SK-MEL-5 (cell line): ENCODE measurements at places on chromosomes 2 and 18.

DNA sequence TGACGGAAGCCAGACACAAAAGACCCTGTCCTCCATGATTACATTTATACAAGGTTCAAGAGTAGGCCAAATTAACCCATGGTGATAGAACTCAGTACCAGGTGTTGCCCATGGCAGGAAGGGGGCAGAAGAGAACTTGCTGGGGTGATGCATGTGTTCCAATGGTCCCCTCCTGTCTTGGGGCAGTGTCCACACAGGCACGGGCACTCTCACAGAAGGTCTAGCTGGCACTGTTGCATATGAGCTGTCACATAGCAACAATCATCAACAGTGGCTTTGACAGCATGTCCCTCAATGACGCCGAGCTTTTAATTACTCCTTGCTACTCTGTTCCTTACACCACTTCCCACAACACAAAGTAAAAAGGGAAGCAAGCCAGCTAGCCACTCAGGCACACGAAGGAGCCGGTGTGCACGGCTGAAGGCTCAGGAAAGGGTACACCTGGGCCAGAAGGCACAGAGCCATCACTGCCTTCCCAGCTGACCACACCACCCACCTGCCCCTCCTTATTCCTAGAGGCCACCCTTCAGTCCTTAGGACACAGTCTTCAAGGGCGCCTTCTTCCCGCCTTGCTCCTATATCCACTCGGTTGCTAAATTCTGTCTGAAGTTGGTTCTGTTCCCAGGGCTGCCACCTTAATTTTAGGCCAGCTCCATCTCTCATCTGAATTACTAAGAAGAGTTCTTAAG is 28.9 kb downstream of the RPL31 start:
- no peak for DNase-seq

GRCh38 chr2:203804764-203805485 is 62.6 kb upstream of the CTLA4 start:
- DNase-seq, result no peak

GRCh38 chr18:24263050-24263449 is 124.2 kb downstream of the CABYR start:
- DNase-seq, result no peak

- DNase-seq, result no peak
Observed at GRCh38 chr2:71944806-71945602, 202.7 kb downstream of the CYP26B1 start.

DNA sequence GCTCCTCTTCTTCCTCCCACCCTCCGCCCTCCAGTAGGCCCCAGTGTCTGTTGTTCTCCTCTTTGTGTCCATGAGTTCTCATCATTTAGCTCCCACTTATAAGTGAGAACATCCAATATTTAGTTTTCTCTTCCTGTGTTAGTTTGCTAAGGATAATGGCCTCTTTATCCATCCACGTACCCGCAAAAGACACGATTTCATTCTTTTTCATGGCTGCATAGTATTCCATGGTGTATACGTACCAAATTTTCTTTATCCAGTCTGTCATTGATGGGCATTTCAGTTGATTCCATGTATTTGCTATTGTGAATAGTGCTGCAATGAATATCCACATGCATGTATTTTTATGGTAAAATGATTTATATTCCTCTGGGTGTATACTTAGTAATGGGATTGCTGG is 82.2 kb downstream of the COPS8 start:
- no peak for DNase-seq

GRCh38 chr2:152427902-152428301 is 92.9 kb downstream of the FMNL2 start:
- DNase-seq, result no peak

DNA sequence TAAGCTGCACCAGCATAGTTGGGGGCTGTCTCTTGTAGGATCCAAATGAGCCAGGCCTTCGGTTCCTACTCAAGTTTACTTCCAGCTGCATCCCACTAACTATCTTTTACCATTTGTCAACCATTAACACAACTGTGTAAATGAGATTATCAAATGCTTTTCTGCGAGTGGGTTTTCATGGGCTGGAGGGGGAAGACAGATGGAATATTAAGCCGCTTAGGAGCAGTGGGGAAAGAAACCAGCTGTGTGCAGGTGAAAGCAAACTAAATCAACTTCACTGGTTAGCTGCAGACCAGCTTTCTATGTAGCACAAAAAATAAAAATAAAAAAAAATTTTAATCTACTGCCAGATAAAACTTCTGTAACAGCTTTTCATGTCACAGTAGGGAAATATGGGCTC is 307.3 kb upstream of the FBXO11 start:
- DNase-seq, result no peak

GRCh38 chr18:62614494-62614893 is 91.7 kb downstream of the ZCCHC2 start:
- no peak for DNase-seq

DNA sequence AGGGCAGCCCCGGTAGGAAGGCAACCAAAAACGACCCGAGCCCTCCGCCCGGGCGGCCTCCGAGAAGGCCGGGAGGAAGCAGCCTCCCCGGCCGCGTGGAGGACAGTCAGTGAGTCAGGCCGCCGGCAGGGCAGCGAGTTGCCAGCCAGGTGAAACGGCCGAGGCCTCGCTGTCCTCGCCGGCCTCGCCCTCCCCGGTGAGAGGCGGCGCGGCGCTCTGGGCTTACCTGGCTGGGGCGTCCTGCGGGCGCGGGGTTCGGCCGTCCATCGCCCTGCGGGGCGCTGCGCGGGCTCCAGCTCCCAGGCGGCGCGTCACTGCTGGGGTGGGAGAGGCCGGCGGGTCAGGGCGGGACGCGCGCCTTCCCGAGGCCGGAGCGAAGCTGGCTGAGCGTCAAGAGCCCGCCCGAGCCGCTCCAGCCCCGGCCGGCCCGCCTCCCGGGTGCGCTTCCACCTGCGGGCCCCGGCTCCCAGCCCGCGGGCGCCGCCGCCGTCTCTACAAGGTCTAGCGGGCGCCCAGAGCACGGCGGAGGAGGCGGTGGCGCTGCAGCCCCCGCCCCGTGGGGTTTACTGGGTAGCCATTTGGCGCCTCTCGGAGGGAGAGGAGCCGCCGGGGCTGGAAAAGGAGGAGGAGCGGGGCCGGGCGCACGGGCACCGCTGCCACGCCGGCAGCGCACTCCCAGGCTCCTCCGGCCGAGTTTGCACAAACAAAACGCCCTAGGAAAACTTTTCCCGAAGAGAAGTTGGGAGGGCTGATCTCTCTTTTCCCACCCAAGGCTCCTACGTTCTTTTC is 499 bp downstream of the COBLL1 start:
- peak; percentile 73 for DNase-seq

- DNase-seq, result no peak
Observed at GRCh38 chr2:127515383-127515915, 10.8 kb downstream of the IWS1 start.

DNA sequence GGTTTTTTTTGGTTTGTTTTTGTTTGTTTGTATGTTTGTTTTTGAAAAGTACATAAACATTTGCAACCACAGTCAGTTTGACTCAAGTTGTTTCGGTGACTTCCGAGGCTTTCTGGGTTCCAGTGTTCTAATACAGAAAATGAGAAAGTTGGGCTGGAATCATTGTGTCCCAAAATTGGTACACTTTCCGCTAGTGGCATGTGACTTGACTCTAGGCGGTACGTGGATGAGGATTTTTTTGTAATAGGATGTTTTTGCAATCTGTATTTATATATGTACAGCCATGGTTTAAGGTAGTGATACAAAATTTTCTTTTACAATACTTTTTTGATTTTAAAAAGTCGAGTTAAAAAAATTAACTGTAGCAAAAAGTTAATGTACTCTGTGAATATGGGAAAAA is 1.7 kb downstream of the MFF start:
- no peak for DNase-seq

- DNase-seq, result no peak
Observed at GRCh38 chr18:66575263-66575662, 28.6 kb downstream of the CDH19 start.

DNA sequence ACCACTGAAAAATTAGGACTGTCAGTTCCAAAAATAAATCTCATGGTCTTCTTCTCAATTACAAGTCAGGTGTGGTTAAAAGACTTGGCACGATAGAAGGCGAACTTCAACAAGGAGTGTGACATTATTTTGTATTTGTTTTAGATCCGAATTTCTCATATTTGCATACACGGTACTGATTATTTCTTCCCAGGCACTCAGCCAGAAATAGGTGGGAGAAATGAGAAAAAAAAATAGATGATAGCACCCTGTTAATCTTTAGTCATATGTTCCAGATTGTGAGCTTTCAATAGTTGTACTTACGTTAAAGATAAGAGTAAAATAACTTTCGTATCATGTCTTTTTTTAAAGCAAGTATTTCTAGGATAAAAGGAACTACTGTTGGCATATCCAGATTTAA is 106.1 kb downstream of the DTNA start:
- DNase-seq, result no peak

DNA sequence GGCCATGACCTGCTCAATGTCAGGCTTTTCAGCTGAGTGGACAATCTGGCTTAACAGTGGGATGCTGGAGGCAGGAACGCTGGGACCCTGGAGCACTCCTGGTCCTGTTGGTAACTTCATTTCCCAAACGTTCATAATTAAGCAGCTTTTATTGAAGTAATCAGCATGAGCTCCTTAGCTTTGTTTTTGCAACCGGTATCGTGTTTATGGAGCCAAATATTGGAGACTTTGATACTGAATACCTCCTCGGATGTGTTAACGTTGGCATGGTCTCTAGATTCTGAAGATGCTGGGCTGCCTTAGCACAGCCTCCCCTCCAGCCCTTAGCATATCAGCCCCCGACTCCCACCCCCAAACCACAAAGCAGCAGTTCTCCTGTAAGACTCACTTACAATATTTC is 60.7 kb downstream of the OSR1 start:
- DNase-seq, result no peak

DNA sequence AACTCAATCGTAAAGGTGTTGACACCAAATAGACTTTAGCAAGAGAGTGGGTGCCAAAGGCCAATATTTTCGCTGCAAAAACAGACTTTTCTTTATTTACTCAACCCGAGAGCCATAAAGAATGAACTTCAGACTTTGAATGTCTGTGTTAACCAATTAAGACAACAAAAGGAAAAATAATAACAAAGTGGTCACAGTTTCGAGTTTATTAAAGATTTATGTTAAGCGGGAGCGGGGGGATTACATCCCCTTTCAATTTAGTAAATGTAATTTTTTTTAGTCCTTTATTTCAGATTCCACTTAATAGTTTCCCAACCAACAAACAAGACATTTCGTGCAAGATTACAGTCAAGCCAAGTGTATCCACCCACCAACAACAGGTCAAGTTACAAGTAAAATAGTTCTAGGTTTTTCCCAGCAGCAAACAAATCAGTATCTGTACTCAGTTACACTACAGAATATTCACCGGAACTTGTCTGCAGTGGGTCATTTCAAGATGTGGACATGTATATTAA is 9.0 kb downstream of the CDH2 start:
- no peak for DNase-seq

GRCh38 chr2:145055651-145056050 is 535.7 kb upstream of the ZEB2 start:
- DNase-seq, result no peak

- DNase-seq, result peak; percentile 52
Observed at GRCh38 chr2:218230882-218231281, 13.9 kb downstream of the ARPC2 start.

- DNase-seq, result no peak
Observed at GRCh38 chr18:54382733-54383252, 25.1 kb downstream of the C18orf54 start.

DNA sequence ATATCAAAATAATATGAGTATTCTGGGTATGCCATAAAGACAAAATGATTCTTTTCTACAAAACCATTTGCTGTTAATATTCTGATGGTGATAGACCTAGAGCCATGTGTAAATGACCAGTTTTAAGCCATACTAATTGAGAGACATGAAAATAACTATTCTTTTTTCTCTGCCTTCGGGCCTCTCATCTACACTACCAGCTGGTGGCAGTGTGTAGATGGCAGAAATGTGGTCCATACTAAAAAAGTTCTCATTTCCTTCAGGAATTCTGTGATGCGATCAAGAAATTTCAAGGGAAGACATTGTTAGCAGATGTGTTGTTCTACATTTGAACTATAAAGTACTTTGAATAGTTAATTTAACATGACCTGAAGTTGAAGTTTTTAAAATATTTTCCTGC is 485.2 kb downstream of the TRIB2 start:
- peak; percentile 53 for DNase-seq

- DNase-seq, result no peak
Observed at GRCh38 chr2:191049728-191050639, 36.0 kb upstream of the STAT1 start.

- DNase-seq, result no peak
Observed at GRCh38 chr2:224022486-224022885, 16.6 kb downstream of the SERPINE2 start.

GRCh38 chr2:201786471-201786870 is 5.7 kb upstream of the ALS2 start:
- no peak for DNase-seq

- DNase-seq, result no peak
Observed at GRCh38 chr2:235937087-235937486, 231.1 kb downstream of the GBX2 start.

DNA sequence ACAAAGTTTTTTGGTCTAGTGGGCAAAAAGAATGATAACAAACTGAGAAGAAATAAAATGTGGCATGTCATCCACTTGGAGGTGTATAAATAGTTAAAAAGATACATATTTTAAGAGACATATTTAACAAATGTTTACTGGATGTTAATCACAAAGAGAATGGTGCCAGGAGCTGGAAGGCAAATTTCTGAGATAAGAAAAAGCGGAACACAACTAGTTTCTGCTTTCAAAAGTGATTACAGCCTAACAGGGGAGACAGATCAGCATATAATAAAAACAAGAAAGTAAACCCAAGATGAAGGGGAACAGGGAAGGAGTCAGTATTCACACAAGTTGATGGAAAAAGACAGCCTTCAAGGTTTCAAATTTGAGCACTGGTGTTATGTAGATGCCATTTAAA is 91.3 kb downstream of the OLA1 start:
- DNase-seq, result no peak

GRCh38 chr18:910247-910646 is 5.6 kb downstream of the ADCYAP1 start:
- no peak for DNase-seq

- no peak for DNase-seq
Observed at GRCh38 chr2:173496746-173497145, 142.1 kb downstream of the CDCA7 start.

- DNase-seq, result no peak
Observed at GRCh38 chr2:219570194-219570923, 980 bp downstream of the OBSL1 start.

DNA sequence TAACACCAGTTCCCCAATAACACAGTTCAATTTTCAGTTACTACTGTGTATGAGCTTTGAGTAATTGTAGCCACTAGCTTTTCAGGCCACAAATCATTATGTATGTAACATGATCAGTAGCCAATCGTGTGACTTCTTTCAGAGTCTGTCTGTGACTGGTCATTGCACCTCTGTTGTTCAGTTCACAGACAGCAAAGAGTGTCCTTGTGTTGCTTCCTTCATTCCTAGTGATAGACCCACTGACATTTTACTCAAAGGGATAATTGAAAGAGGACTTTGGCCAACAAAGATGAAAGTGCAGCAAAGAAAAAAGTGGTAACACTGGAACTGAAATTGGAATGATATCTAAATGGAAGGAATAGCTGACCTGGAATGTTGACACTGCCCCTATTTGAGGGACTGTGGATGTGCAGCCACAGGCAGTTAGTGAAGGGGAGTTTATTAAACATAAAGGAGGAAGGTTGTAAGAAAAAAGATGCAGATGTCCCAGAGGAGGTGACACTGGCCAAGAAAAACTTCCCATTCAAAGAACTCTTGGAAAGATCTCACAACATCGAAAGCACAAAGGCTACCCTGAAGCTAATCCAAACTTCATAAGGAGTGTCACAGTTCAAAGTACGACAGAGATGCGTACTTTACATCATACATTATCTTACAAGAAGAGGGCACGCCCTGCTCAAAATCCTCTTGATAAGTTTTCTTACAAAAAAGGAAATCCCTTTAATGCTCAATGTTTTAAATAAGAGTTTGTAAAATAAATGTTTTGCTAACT is 19.3 kb downstream of the TTC39C start:
- DNase-seq, result peak; percentile 49
